ENCODE measurements at places on chromosomes 12 and 14.

DNA sequence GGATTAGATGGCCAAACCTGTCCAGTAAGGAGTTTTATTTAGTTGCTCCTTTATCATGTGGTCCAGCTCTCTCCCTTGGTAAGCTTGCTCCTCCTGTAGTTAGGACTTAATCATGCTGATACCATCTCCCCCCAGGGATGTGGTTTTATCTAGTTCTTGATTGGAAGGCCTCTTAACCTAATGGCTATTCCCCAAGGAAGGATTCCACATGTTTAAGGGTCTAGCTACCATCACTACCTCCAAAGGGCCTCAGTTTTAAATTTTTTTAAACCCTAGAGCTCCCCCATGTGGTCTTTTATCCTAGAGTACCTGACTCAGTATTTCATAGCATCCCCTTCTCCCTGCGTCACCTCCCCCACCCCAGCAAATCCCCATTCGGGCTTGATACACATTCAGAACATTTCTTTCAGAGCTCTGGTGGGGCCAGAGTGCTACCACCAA lies 22.5 kb downstream of the MAP3K12 start:
- DNase-seq: no peak

- no peak for DNase-seq
These were observed 276.9 kb upstream of the PRKD1 start for GRCh38 chr14:30204431-30204980.

DNA sequence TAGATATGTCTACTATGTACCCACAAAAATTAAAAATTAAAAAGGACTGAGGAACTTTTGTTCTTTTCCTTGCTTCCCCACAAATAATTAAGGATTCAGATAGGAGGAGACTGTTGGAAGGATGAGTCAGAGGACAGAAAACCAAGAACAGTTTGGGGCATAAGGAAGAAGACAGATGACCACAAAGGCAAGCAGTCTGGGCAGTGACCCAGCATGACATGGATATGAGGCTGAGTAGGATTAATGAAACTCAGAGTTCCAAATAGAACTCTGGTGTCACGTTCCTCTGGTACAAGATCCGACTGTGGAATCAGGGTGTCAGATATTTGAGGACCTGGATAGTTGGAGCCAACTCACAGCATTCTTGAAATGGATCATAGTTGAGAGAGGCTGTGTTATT lies 89.3 kb upstream of the SLC38A4 start:
- no peak for DNase-seq

GRCh38 chr12:131043401-131043871 lies 89.7 kb downstream of the ADGRD1 start:
- no peak for DNase-seq

GRCh38 chr12:5210923-5211290 lies 167.2 kb downstream of the KCNA5 start:
- DNase-seq: no peak
